ENCODE measurements at places on chromosomes 7 and 10. TPM values are rescaled to one million over a fixed set of nuclear protein-coding genes. Genes with fewer than 3 reads are reported as not detected.

GRCh38 chr7:3710122-3710521 lies 409.1 kb downstream of the SDK1 start:
- DNase-seq = no peak

DNA sequence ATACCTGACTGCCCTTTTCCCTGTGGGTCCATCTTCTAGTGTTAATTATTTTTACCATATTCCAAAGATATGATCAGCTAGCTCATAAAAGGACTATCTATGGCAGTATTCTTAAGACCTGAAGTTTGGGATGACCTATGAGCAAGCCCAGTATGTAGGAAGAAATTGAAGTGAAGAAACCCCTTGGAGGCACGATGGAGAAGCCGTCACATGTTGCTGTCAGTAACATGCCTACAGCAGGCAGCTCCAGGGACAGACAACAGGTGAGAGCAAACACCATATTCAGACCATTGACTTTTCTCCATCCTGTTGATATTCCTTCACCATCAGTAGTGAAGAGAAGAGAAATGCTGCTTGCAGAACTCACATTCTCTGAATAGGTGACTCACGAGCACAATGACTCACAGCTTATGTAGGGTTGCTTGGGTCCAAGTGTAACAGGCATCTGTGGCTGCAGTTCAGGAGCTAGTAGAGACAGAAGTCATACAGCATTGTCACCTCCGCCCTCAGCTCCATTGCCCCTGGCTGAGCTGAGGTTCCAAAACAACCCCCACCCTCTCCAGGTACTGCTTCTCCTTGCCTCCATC lies 8.4 kb upstream of the LYZL2 start:
- DNase-seq = no peak

GRCh38 chr7:77797734-77798393 lies 370 bp downstream of the TMEM60 start:
- no peak for DNase-seq

- DNase-seq = no peak
Measured at GRCh38 chr7:64890761-64891362, 12.2 kb upstream of the ZNF273 start.

DNA sequence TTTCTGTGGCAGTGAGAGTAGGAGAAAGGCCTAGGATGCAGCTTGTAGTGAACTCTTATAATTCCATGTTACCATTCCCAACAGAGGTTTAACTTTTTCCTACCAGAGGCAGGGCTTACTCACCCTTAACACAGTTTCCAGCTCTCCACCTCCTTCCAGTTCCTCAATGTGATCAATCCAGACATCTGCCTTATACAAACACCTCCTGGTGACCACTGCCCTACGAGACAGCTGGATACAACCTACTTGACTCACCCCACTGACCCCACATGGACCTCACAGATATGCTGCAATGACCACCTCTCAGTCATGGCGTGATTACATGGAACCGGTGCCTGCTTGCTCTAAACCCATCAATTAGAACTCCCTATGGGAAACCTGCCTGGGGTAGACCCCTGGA lies 326.5 kb downstream of the TNS3 start:
- no peak for DNase-seq

DNA sequence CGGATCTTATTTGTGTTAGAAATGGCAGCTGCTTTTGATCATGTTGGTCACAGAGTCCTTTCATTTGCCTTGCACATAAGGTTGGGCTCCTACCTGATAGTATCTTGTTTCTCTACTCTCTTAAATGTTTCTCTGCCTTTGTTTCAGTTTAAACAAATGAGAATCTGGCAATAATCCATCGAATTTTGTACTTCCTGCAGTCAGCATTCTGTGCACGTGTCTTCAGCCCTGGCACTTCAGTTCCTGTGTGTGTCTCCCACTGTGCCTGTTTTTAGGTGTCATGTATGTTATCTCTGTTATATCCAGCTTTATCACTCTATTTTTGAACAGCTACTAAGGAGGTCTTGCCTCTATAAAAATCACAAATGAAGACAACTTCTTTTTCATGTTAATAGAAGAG lies 28.4 kb upstream of the PTER start:
- no peak for DNase-seq

- no peak for DNase-seq
Measured at GRCh38 chr10:105023211-105024111, 382.4 kb downstream of the SORCS3 start.

GRCh38 chr7:50315739-50316671 lies 11.5 kb downstream of the IKZF1 start:
- DNase-seq = no peak

- no peak for DNase-seq
Measured at GRCh38 chr7:86411814-86412213, 231.9 kb upstream of the GRM3 start.

DNA sequence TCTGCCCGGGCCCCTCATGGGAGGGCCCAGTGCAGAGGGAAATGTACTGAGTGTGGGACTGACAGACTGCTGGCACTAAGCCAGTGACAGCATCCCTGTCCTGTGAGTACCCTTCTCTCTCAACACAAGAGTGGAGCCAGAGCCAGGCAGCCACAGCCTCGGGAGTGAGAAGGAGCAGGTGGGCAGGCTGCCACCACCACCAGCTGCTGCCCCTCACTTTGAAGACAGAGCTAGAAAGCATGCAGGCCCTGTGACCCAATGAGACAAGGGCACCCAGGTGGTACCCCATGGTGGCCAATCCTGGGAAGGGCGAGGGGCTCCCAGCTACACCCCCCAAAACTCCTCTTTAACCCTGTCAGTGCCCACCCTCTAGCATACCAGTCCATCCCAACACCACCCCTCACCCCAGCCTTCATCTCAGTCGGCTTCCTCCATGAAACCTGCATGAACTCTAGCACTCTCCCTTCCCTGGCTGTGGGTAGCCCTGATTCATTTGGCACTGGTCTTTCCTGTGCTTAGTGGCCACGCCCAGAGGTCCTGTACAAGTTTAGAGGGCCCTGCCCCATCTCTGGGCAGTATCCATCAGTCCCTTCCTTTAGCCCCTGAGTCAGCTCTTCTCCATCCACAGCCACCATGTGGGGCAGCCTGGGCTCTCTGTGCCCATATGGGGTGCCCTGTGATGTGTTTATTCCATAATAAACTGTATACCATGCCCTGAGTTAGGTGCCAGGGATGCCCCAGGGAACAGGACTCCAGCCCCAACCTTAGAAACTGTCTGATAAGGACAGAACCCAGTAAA lies 207.0 kb upstream of the ZMIZ1 start:
- DNase-seq = no peak

DNA sequence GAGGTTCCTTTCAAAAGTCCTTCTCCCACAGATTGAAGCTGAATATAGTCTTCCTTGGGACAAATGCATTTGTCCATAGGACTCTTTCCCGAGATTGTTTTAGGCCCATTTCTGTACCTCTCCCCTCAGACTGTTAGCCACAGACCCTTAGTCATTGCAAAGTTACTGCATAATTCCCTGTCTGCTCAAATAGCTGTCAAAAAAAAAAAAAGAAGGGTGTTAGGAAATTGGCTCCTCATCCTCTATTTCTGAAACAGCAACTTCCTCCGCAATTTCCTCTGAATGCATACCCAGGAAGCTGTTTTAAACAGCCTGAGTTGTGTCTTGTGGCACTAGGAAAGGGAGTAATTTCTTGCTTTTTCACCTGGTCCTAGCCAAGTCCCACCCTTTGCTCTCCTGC lies 5.4 kb downstream of the LRRC4 start:
- no peak for DNase-seq

- DNase-seq = no peak
Measured at GRCh38 chr10:14660831-14661230, 113.9 kb downstream of the FAM107B start.

DNA sequence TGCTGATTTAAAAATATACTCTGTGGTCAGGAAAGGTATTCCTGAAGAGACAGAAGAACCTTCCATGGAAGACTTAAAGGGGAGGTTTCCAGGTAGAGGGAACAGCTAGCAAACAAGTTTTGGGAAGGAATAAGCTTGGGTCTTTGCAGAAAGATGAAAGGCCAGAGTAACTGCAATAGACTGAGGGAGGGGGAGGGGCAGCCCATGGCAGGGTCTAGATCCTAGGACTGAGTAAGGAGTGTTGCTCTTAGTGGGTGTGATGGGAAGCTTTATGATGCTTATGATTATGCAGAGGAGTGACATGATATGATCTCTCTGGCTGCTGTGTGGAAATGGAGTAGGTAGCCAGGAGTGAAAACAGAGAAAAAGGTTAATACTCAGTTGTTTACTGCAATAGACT lies 90.0 kb upstream of the FEZF1 start:
- DNase-seq = no peak

DNA sequence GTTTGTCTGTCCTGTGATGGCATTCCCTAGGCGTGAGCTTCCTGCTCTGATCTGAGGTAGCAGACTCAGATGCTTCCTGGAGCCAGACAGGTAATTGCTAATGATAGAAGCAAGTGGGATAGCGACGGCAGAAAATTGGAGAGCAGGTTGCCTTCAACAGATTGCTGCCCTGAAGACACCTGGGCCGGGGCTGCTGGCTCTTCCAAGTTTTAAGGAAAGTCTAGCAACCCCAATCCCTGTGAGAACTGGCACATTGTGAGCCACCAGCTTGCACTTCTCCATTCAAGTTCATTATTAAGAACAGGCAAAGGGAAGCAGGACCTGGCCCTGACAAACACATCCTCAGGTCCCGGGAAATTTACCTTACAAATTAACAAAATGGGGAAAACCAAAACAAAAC lies 50.8 kb downstream of the ITPRID1 start:
- DNase-seq = no peak

DNA sequence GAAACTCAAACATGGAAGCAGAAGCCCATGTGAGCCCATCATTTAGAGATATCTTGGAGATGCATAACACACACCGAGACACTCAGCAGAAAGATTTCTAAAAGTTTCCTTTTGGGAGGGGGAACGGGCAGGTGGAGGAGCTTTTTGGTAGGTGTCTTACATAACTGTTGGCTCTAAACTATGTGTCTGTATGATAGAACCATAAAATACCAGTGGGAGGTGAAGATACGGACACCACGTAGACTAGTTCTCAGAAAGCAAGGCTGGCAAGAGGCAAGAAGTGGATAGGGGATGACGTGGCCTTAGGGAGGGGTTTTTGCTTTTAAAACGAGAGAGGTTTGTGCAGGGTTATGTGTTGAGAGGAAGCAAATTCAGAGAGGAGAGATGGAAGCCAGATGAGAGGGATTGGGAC lies 36.5 kb downstream of the IL15RA start:
- DNase-seq = no peak

- no peak for DNase-seq
Measured at GRCh38 chr10:21021843-21022594, 124.9 kb upstream of the NEBL start.

DNA sequence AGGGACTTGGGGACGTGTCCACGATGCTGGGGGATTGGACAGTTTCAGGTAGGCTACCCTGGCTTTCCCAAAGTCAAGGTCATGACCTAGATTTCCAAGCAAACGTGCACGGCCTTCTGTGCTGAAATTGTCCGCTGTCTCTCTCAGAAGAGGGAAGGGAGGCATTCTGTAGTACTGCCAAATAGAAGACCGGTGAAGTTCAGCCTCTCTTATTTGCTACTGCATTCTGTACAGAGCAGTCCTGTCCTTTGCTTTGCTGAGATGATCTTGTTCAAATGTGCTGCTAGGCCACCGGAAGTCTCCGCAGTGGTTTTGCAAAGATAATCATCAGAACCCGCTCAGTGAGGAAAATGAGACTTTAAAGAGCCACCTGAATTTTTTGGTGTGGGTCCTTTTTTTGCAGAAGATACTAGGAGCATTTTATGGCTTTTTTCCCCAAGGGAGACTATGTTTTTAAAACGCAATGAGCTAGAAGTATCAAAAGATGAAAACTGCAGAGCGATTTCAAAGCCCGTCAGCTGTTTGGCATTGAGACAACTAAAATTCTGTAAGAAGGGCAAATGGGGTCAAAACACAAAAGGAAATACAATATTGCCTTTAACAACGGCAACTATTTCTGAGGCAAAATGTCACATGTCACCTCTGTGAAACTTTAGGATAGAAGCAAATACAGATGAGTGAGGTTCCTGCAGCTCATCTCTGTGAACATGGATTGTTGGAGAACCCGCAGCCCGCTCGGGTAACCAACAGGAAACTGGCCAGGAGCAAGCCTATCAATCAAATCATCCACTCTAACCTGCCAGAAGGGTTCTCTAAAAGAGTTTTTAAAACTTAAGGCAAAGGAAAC lies 1.3 kb upstream of the NMT2 start:
- no peak for DNase-seq

DNA sequence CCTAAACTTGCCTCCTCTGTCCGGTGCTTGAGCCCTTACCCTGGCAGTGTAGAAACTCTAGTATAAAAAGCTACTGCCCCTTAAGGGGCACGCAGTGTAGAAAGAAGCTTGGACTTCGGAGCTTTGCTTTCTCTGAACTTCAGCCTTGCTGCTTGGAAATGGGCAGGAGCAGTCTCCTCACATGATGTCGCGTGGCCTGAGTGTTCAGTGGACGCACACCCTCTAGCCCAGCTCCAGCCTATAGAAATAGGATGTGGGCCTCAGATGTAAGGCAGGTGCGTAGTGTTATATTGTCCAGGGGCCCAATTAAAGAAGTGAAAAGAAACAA lies 98.2 kb upstream of the PCBD1 start:
- no peak for DNase-seq

DNA sequence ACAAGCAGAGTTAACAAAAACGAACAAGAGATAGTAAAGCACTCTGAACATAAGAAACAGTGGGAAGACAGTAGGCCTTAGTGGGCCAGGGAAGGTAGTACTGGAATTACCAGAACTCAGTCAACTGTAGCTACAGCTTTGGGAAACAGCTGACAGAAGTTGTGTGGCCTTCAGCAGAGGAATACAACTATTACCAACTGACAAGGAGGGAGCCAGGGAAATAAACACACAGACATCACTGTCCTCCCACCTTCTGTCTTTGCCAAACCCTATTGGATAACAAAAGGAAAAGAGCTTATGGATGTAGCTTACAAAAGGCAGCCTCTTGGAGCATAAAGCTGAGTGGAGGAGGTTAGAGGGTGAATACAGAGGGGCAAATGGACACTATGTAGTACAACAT lies 15.4 kb downstream of the MICU1 start:
- no peak for DNase-seq

DNA sequence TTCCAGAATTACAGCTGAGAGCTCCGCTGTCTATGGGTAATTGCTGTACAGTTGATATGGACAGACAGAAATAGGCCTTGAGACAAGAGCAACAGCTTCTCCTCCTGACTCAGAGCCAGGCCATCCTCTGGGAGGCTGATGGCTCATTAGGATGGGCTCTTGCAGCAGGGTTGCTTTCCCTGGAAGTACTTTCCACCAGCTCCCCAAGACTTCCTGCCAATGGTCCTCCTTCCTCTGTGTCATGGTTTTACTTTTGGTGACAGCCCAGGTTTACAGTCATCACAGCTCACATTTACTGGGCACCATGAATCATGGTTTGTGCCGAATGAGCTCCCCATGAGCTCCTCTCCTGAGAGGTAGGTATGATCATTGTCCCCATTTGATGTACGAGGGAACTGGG lies 131.8 kb downstream of the HECW1 start:
- DNase-seq = no peak

The TUBB8 gene
- total RNA-seq = not detected

The FRMD4A gene
- 82.6 TPM for total RNA-seq

The CALHM1 gene
- not detected for total RNA-seq

The CPXM2 gene
- total RNA-seq = 14.7 TPM

The HOXA6 gene
- total RNA-seq = 1.1 TPM

The AS3MT gene
- total RNA-seq = 1.1 TPM

The PLXDC2 gene
- total RNA-seq = 59.9 TPM

The DGKI gene
- 1.5 TPM for total RNA-seq

The ADIRF gene
- 607 TPM for total RNA-seq

The ST8SIA6 gene
- 0.36 TPM for total RNA-seq

The AGR2 gene
- 0.46 TPM for total RNA-seq

The EVX1 gene
- not detected for total RNA-seq

Measured in omental fat pad (tissue), 4 donors.